Hippocampal formation (tissue), 2 donors: ENCODE measurements at places on chromosomes 7 and 10.
A peak's percentile ranks its signal among the peaks of the same experiment; 100 is the strongest.

- DNase-seq: no peak
These were observed 42.0 kb upstream of the GGCT start for GRCh38 chr7:30546596-30546995.

- no peak for DNase-seq
These were observed 16.9 kb upstream of the DLD start for GRCh38 chr7:107874111-107874510.

DNA sequence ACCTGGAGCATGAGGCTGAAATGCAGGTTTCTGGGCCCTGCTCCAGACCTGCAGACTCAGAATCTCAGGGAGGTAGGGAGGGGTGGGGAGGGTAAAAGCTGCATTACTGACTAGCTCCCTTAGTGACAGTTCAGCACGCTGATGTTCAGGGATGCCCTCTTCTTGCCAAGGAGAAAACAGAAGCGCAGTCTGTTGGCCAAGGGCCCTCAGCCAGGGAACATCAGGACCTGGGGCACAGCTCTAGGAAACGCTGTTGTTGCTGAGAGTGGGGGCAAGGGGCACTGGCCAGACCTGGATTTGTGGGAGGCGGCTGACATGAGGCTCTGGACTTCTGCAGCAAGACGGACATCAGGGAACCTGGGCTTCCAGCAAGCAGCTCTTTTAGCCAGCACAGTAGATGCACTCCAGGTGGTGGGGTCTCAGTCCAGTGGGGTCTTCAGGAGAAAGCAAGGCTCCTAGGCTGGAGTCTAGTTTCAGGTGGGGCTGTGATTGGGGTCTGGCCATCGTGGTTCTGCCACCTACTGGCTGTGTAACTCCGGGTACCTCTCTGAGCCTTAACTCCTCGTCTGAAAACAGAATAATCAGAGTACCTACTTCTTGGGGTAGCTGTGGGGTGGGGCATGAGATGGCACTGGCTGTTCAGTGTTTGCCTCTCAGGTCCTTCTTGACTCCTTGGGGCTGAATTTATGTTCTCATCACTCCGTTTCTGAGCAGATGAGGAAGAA lies 72.9 kb upstream of the PRLHR start:
- DNase-seq: peak; percentile 20

- no peak for DNase-seq
These were observed 30.0 kb upstream of the TRIL start for GRCh38 chr7:28988091-28988490.

GRCh38 chr10:84012831-84013458 lies 126.4 kb upstream of the GHITM start:
- no peak for DNase-seq
